ENCODE measurements at places on chromosomes 12 and 14.

DNA sequence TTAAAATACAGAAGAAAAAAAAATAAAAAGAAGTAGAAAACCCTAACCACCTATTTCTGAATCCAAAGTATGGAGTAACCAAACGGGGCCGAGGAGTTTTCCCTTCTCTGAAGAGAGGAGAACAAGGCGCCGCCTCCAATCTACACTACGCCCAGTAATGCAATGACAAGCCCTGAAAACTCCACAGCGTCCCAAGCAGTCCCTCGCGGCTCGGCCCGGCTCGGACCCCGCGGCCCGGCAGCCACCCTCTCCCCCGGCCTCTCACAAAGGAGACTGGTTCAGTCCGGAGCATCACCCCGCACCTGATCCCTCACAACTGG lies 371 bp downstream of the CHD8 start:
- DNase-seq: no peak

DNA sequence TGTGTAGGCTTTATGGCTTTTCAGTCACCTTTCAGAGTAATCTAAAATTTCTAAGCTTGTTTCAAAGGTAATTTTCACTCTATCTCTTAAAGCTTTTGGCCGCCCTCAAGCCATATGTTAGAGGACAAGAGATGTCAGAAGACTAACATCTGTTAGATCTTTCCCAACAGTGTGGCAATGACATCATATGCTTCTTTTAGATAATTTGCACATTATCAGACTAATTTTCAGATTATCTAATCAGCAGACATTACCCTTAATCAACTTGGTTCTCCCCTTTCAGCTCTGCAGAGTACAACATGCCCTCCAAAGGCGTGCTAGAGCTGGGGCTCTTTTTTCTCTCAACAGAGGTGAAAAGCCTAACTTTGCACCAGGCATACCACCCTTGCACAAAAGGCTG lies 207.1 kb downstream of the DPF3 start:
- DNase-seq: no peak

GRCh38 chr14:103534576-103535061 lies 5.6 kb downstream of the TRMT61A start:
- DNase-seq: no peak

GRCh38 chr12:130196827-130197226 lies 34.6 kb downstream of the FZD10 start:
- DNase-seq: no peak

GRCh38 chr12:62766496-62766895 lies 168.5 kb downstream of the PPM1H start:
- no peak for DNase-seq

- peak; percentile 26 for DNase-seq
Observed at GRCh38 chr12:74903522-74903921, 306.1 kb downstream of the KCNC2 start.

Measured in foreskin keratinocyte (primary cell).